NCI-H2171 (cell line): ENCODE measurements at places on chromosomes 7 and 10.

DNA sequence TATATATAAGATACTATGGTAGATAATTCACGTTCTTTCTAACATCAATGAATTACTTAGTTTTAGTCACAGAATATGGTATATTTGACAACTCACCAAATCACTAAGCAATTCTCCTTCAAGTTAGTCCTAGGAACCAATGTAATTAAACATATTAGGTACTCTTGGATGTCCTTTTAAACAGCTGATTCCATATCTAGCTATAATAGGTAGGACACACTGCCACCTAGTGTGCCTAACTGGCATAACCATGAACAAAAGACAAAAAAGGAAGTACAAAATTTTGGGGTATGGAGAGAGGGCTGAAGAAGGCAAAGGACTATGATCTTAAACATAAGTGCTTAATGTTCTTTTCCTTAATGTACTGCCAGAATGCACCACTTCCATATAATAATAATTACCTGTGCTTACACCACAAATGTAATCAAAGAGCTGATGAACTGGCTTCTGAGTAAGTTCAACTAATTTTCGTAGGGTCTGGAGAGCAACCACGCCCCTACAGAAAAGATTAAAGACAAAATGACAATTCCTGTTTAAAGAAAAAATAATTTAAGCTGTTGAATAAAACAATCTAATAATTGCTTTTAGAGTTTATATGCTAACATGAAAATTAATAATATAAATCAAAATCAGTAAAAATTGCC lies 28.7 kb downstream of the PNPLA8 start:
- peak; percentile 55 for DNase-seq

DNA sequence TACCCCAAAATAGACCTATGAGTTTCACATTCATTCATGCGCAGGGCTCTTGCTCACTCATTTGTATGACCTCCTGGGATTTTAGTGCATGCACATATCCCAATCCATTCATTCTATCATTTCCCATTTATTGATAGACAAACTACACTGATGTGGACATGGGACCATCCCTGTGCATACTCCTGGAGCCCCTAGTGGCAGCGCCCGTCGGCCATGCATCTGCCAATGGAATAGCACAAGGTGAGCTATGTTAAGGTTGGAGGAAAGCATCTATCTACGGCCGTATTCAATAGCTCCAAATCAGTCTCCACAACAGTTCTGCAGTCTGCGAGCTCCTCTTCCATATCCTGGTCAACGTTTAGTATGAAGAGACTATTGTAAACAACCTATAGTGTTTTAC lies 31.7 kb upstream of the FIGNL1 start:
- no peak for DNase-seq

- no peak for DNase-seq
These were observed 3.3 kb downstream of the GRK5 start for GRCh38 chr10:119210633-119211032.

GRCh38 chr10:100997360-100998182 lies 2.0 kb upstream of the LZTS2 start:
- DNase-seq: peak; percentile 30

- no peak for DNase-seq
These were observed 36.4 kb upstream of the FERD3L start for GRCh38 chr7:19181634-19182033.

DNA sequence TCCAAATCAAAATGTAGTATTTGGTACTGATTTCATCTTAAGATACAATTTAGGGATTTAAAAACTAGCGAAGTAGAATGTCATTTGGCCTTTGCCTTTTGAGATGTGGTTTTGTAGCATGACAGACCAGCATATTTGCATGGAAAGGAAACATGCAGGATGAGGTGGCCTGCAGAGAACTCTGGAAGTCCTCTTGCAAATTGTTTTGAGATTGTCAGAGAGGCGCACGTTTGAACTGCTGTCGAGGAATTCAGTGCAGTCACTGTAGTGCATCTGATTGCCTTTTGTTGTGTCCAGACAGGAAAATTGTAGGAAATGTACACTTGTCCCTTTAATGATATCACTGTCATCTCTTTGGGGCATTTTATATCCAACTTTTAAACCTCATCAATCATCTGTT lies 136.7 kb downstream of the CELF2 start:
- no peak for DNase-seq

GRCh38 chr10:127755753-127756152 lies 18.8 kb downstream of the FOXI2 start:
- DNase-seq: no peak

DNA sequence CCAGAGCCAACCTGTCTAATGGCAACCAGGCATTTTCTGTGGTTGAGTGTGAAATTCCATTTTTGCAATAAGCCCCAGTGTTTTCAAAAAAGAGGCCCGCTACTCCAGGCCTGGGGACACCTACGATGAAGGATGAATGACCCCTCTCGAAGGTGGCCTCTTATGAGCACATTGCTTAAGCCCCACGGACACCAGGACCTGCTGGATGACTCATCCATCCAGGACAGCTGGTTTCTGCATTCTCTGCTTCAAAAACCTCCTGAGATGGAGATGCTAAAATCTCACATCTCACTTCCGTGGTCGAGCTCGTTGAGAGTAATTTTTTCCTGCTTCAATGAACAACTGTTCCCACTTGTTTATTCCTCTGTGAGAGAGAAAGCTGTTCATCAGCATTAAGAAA lies 150.2 kb upstream of the FZD8 start:
- no peak for DNase-seq

DNA sequence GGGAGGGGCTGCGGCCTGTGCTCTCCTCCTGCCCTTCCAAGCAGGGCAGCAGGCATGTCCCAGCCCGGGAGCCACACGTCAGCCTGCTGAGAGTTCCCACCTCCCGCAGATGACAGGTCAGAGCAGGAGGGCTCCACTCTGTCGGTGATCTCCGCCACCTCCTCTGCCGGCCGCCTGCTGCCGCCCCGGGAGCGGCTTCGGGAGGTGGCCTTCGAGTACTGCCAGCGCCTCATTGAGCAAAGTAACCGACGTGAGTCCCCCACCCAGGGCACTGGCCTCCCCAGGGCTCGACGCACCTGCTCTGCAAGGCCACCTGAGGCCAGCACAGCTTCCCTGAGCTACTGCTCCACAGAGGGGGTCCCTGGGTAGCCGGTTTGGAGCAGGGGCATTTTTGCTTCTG lies 9.4 kb downstream of the AP5Z1 start:
- DNase-seq: no peak

- DNase-seq: no peak
These were observed 62.1 kb upstream of the STEAP1B start for GRCh38 chr7:22561895-22562593.

DNA sequence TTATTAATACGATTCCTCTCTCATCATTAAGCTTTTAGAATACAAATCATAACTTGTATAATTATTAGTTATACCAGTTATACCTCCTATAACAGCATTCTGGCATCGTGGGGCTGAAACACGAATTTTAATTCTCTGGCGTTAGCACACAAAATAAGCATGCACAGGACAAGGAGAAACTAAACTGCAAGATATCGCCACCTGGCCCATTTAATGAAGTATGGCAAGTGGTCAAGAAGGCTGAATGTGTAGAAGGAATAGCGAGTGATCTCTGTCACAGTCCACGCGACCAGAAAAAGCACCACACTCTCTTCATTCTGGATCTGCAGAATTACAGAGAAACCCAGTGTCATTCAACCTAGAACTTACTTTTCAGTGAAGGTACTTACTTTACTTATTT lies 18.1 kb downstream of the HACD1 start:
- DNase-seq: no peak

GRCh38 chr7:1645071-1645409 lies 25.0 kb upstream of the ELFN1 start:
- DNase-seq: no peak

GRCh38 chr10:60517805-60518204 lies 128.1 kb upstream of the ANK3 start:
- no peak for DNase-seq
